Pancreas (tissue), 10 donors: ENCODE measurements at places on chromosomes 1 and 21. TPM values are rescaled to one million over a fixed set of nuclear protein-coding genes. Genes with fewer than 3 reads are reported as not detected.

The AMY2A gene
- total RNA-seq: 1,431 TPM

The CCDC27 gene
- total RNA-seq: not detected

The CHI3L1 gene
- 6.8 TPM for total RNA-seq

The BCAR3 gene
- total RNA-seq: 4.8 TPM

The RBM11 gene
- total RNA-seq: 0.58 TPM

The LORICRIN gene
- not detected for total RNA-seq

The MGST3 gene
- total RNA-seq: 52.1 TPM

The S100A1 gene
- total RNA-seq: 1.9 TPM

The CELA3A gene
- total RNA-seq: 33,899 TPM

The NEK2 gene
- 0.17 TPM for total RNA-seq

The ADAMTS5 gene
- 0.56 TPM for total RNA-seq

The ELF3 gene
- total RNA-seq: 148 TPM

The RNU1-4 gene
- 2,332 TPM for total RNA-seq

The CRABP2 gene
- 3.5 TPM for total RNA-seq

The GBP1 gene
- 2.1 TPM for total RNA-seq

The BATF3 gene
- total RNA-seq: 0.52 TPM

The TIE1 gene
- 3.6 TPM for total RNA-seq

The KCNE2 gene
- not detected for total RNA-seq

The WNT9A gene
- total RNA-seq: 0.72 TPM

The C1orf116 gene
- total RNA-seq: 10.2 TPM

The MCOLN2 gene
- total RNA-seq: 0.47 TPM

The OR2AK2 gene
- not detected for total RNA-seq

The ATP1A4 gene
- total RNA-seq: not detected

The KCNT2 gene
- 0.55 TPM for total RNA-seq

The ZNF697 gene
- 5.9 TPM for total RNA-seq

The LCE2C gene
- total RNA-seq: not detected

The C1orf185 gene
- not detected for total RNA-seq

The LCA5L gene
- 1.7 TPM for total RNA-seq

The C1orf141 gene
- not detected for total RNA-seq

The FCRLB gene
- total RNA-seq: 0.40 TPM

The BRDT gene
- not detected for total RNA-seq

The TBX19 gene
- 0.51 TPM for total RNA-seq

The MTARC1 gene
- total RNA-seq: 7.6 TPM

The TMEM269 gene
- not detected for total RNA-seq

The HAO2 gene
- not detected for total RNA-seq

The NES gene
- total RNA-seq: 7.6 TPM

The ADCY10 gene
- 0.09 TPM for total RNA-seq

The HCRTR1 gene
- not detected for total RNA-seq

The RNU1-3 gene
- 5,169 TPM for total RNA-seq

The TOR1AIP2 gene
- total RNA-seq: 44.0 TPM

The ZFP69B gene
- 2.4 TPM for total RNA-seq

The PKP1 gene
- total RNA-seq: not detected
